Eye (tissue), 1 donor: ENCODE measurements at places on chromosomes 1 and 21.
A peak's percentile ranks its signal among the peaks of the same experiment; 100 is the strongest.

DNA sequence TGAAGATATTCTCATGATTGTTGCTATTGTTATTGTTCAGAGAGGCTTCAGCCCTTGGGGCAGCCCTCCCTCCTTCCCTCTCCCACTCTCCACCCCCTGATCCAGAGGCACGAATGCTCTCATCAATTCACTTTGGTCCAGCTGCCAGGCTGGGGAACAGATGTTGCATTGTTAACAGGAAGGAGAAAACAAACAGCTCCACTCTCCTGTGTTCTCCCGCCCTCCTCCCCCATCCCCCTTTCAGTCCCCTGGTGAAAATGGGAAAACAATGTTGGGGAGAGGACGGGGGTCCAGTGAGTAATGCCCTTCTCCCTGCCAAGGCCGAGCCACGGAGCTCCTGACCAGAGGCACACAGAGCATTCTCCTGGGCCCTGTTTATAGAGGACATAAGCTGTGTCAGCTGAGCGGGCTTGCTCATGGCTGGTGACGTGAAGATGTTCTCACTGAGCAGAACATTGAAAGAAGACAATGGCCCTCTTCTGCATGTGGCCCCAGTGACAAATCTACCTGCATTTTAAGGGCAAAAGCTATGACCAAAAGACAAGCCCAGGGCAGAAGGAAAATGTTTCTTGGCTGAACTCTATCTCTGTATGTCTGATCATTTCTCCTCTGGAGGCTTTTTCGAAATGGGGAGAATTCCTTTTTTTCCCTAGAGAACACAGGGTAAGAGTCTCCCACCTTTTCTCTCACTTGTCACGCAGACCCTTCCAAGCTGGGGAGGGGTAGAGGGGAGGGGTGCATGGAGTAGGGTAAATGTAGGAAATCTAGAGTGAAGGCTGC, 111.7 kb downstream of the GLUL start:
- DNase-seq = peak; percentile 95

DNA sequence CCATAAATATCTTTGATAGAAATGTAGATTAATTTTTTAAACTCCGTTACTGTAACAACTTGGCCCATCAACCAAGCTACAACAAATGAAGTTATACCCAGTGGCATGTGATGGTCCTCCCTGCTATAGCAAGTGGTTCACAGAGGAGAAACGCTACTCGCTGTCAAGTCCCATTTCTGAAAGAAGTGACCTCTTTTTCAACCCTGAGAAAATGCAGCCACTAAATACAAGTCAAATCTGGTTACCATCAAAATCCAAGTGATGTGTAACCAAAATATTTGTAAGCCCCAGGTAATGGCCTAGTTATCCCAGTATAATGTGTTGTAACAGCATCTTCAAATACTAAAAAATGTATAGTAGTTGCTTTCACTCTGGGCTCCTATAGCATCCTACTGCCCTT, 151.8 kb downstream of the MIS18A start:
- peak; percentile 98 for DNase-seq

GRCh38 chr21:46187261-46187660, 3.0 kb upstream of the SPATC1L start:
- no peak for DNase-seq

- DNase-seq = no peak
Observed at GRCh38 chr1:182875889-182876288, 36.7 kb downstream of the DHX9 start.

GRCh38 chr1:60891281-60891680, 191.1 kb upstream of the NFIA start:
- DNase-seq = no peak

DNA sequence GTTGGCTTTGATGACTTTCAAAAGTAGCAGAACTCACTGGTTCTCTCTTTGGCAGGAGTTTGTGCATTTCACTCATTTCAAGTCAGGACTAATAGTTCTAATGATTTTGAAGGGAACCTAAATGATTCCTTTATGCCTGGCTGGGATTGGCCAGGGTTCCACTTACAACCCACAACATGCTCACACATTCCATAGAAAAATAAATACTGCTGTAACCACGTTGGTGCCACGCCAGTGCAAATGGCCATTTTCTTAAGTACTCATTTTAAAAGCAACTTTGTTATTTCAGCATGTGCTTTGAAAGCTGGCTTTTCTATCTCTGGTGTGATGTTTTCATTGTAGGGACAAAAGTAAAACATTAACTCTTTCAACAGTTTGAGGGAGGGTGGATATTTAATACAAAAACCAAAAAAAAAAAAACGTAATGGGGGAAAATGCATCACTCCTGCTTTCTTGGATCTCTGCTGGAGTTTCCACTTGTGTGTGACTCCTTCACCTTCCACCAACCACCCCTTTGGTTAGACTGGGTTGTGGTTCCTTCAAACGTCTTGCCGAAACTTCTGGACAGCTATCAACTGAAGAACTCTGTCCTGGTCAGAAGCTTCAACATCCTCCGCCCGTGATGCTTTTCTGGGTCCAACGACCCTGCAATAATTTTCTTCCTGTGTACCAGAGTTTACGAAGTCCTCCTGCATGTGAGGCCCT, 300.4 kb upstream of the RUNX1 start:
- no peak for DNase-seq
